NCI-H2029 (cell line): ENCODE measurements at places on chromosomes 5 and 9.

GRCh38 chr9:74173284-74173683, 323.9 kb upstream of the RORB start:
- DNase-seq, result no peak

- DNase-seq, result no peak
Measured at GRCh38 chr9:131299346-131299960, 9.9 kb downstream of the PLPP7 start.

DNA sequence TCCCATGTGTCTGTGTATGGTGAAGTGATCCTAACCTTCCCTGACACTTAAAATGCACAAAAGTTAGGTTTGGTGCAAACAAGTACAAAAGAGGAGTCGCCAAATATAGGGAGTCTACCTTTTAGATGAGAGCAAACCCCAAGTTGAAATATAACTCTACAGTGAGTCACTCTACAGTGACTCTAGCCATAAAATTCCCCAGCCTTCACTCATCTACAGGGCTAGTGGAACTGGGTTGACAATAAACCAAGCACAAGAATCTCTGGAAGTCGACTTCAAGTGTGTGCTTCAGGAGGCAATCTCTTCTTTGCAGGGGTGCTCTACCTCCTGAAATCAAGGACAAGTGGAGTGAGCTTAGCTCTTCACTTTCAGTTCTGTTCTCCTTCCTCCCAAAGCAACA, 3.3 kb downstream of the SHISAL2B start:
- DNase-seq, result no peak

GRCh38 chr5:132915681-132916080, 42.2 kb downstream of the LEAP2 start:
- no peak for DNase-seq

- peak; percentile 78 for DNase-seq
Measured at GRCh38 chr9:108813951-108814601, 41.7 kb downstream of the ACTL7B start.

DNA sequence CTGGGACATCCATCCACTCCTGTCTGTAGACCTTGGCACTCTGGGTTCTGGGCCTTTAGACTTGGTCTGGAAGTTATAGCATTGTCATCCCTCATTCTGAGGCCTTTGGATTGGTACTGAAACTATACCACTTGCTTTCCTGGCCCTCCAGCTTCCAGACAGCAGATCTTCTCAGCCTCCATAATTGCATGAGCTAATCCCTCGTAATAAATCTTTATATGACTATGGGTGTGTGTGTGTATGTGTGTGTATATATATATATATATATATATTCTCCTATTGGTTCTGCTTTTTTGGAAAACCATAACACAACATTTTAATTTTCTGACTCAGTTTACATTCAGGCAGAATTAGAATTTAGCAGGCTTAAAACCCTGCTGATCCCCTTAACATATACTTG, 180.5 kb downstream of the ENC1 start:
- DNase-seq, result no peak

GRCh38 chr5:143213231-143213850, 190.1 kb downstream of the NR3C1 start:
- DNase-seq, result no peak

DNA sequence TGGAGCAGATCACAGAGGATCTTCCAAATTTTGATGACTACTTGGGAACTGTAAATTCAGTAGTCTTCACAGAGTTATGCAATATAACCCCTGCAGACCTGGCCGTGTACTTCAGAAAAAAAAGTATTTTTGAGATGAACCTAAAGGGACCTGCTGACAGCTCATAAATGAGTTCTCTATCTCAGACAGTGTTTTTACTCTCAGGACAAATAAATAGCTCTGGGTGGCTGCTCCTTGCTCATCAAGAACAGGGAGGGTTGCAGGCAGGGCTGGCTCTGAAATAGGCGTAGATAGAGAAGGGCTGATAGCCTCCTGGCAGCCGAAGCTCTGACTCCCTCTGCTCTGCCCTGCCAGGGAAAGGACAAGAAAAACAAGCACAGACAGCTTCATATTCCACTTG, 64.8 kb downstream of the PLAC8L1 start:
- DNase-seq, result no peak

GRCh38 chr5:180647465-180647864, 1.9 kb downstream of the FLT4 start:
- DNase-seq, result no peak

GRCh38 chr5:114249823-114250222, 112.0 kb upstream of the KCNN2 start:
- DNase-seq, result no peak

DNA sequence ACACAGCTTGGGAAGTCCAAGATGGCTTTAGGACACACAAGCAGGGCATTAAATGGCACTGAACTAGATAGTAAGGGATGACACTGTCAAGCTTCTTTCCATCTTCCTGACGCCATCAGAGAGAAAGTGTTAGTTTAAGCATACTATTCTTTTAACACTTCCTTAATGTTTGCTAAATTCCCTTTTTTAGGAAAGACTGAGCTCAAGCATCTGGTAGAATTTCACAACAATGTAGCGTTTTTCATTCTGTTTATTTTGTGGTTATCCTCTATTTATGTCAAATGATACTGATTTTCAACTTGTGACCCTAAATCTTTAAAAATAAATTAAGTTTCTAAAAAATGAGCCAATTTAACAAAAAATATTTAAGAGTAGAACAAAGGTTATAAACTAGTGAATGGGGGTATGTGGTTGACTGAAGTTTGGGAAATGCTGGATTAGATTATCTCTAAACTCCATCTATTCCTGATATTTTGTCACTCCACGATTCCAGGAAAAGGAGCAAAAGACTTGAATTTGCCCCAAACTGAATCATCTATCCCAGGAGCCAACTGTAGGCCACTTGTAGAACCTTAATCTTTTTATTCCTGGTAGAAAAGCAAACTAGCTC, 147.4 kb upstream of the KLF9 start:
- no peak for DNase-seq

GRCh38 chr5:71955723-71956122, 151.6 kb upstream of the MAP1B start:
- DNase-seq, result no peak

DNA sequence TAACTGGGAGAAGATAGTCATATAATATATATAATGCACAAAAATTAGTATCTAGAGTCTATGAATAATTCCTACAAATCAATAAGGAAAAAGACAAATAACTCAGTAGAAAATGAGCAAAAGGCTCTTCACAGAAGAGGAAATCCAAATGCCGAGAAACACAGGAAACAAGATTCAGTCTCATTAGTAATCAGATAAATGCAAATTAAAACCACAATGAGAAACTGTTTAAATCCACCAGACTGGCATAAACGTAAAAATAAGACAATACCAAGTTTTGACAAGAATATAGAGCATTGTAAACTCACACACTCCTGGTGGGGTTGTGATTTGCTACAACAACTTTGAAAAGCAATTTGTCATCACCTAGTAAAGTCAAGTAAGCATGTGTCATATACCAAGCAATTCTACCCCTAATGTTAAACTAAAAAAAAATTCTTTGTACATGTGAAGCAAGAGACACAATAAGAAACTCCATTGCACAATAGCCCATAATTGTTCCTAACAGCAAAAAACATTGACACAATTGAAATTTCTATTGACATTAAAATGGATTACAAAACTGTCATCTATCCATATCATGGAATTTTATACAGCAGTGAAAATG, 21.0 kb upstream of the UBLCP1 start:
- no peak for DNase-seq

DNA sequence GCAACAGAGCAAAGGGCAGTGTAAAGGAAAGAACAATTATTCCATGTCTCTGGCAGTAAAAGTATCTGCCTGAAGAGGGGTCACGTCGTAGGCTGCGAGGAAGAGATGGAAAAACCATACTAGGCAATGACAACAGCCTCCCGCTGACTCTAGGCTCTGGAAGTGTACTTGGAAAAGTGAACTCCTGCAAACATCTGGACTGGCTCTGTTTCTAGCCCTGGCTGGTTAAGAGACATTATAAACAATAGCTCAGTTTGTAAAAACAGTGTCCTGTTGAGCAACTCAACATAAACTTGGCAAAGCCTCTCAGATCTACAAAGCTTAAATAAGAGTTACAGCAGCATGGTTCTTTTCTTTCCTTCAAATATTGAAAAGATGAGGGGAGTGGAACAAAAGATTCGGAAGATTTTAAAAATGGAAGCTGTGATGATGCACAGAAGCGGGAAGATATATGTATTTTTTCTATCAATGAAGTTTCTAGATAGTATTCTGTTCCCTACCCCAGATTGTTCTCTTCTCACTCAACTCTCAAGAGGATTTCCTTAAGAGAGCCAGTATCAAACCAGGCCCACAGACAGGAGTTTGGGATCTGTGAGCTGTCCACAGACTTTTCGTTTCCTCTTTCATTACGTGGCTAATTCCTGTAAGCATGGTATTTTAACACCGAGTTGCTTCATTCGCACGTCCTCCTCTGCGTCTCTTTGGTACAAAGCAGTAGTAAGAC, 79.4 kb downstream of the SPTLC1 start:
- no peak for DNase-seq

DNA sequence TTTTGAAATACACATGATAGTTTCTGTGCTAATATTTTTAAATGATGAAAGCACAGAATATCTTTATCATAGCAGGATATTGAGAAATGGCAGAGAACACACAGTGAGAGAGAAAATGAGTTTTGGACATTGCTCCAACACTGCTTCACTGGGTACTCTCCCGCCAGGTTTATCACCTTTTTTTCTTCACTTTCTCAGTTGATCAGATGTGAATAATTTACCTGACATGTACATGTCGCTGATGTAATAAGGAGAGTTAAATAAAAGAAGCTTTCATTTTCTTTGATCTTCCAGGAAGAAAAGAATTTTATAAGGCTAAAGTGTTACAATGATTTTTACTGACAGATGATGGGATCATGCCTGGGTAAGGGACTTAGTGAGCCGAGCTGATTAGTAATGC, 134.5 kb downstream of the ALDH1A1 start:
- no peak for DNase-seq

DNA sequence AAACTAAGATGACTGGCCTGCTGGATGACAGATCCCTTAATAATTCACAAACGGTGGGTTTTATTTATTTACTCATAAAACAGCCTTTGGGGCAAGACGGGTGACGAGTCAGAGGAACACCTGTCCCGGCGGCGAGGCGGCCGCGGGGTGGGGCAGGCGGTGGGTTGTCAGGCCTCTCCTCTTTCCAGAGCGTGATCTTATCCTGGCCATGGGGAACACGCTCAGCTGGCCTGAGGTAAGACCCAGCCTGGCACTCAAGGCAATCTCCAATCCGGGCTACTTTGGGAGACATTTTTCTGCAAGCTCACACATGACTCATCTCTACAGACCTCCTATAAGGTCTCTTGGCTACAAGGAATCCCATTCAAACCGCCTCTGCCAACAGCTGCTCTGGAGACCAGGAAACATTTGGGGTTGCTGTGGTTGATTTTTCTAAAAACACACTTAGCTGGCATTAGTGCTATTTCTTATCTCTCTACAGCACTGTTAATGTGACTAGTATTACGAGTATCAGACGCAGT, 6.3 kb downstream of the RAPGEF1 start:
- DNase-seq, result peak; percentile 59

- no peak for DNase-seq
Measured at GRCh38 chr5:170565072-170565471, 61.3 kb downstream of the KCNIP1 start.

DNA sequence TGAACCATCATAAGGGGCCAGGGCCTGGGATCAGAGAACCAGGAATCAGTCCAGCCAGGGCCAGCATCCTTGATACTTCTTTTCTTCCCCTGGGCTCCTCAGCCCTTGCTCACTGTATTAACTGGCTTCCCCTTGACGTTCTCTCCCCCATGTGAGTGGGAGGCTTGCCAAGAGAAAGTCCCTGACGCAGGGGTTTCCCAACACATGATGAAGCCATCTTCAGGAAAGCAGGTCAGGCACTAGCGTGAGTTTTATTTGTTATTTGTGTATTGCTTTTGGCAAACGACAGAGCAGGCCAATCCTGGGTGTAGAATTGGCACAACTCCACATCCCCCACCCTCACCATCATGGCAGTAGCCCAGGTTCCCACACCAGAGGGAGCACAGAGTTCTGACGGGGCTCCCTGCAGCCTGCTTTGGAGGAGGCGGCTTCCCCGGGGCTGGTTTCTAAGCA, 165.5 kb upstream of the NFIL3 start:
- DNase-seq, result peak; percentile 7

DNA sequence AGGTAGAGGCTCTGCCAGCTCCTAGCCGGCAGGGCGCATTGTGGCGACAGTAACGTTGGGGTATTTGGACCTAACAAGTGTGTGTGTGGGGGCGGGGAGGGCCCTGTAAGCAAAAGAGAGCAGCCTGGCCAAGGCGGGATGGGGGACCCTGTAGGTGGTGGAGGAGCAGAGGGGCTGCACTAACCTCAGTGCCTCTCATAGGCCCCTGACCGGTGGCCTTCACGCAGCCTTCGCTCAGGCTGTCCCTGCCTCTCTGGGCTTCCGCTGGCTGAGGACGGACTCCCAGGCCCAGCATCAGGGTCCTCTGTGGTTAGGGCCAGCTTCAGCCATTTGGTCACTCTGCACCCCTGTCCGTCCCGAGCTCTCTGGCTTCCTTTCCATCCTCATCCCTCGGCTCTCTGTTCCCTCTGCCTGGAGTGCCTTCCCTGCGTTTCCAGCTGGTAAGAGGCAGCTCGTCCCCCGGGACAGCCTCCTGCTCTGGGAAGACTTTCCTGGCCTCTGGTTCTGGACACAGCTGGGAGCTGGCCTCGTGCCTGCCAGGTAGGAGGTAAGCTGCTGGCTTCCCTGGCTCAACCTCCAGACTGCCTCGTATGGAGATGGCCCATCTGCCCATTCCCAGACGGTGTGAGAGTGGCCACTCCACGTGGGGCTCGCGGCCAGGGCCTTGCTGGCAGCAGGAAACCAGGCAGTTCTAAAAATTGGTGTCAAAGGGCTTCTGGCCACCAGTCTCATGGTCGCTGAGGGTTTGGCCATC, 39.3 kb upstream of the PHYKPL start:
- no peak for DNase-seq

- no peak for DNase-seq
Measured at GRCh38 chr5:176629853-176630680, at the start of the genes EIF4E1B and SNCB. EIF4E1B (plus strand) TSS chr5:176630675; CDS start chr5:176642788, 12,113 bp downstream. SNCB (minus strand) TSS chr5:176630534; CDS start chr5:176629654, 880 bp downstream.

- peak; percentile 67 for DNase-seq
Measured at GRCh38 chr9:136342181-136343120, 15.1 kb downstream of the GPSM1 start.

DNA sequence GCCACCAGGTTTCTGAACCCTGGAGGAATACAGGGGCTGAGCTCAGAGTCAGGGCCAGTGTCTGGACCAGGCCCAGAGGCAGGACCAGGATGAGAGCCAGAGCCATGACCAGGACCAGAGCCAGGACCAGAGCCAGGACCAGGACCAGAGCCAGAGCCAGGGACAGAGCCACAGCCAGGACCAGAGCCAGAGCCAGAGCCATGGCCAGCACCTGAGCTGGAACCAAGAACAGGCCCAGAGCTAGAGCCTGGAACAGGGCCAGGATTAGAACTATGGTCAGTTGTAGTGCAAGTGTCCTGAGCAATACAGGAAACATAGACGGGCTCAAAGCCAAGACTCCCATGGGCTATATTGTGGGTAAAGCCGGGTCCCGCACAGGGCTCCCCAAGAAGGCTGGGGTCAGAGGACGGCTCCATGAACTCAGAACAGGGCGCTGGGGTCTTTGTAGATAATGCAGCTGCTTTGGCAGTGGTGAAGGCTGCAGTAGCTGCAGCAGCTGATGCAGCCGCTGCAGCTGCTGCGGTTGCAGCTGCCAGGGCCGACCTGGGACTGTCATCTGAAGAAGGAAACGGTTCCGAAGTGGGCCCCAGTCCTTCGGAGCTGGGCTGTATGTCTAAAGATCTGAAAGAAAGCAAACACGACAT, 559 bp downstream of the SPAG8 start:
- DNase-seq, result peak; percentile 30
